A549 treated with RU486 at 1 μM for 4 hours (cell line): ENCODE measurements at places on chromosomes 2 and 18. TPM values are rescaled to one million over a fixed set of nuclear protein-coding genes. Genes with fewer than 3 reads are reported as not detected.

ZNF385B gene
- not detected in 5 replicates for total RNA-seq

GPR55 gene
- total RNA-seq = not detected in 5 replicates

REG3G gene
- total RNA-seq = not detected in 5 replicates

ADCYAP1 gene
- total RNA-seq = not detected in 5 replicates

HOXD8 gene
- total RNA-seq = 2.9 to 5.5 TPM (median 5.4 TPM) in 5 replicates

NYAP2 gene
- total RNA-seq = not detected in 5 replicates
